ENCODE measurements at places on chromosomes 5 and 9.

DNA sequence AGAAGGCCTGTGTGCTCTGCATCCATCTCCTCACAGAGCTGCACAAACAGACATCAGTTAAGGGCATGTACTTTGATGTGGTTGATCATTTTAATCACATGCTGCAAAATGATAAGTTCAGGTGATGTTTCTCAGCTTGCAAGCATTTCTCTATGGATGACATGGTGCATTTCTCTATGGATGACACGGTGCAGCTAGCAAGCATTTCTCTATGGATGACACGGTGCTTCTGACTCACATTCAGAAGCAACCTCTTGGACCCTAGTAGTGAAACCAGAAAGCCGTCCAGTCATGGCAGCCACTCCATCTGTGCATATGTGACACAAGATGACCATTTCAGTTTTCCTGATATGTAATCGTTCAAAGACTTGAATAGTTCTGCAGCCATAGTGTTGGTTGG is 24.1 kb upstream of the RNF20 start:
- no peak for DNase-seq

DNA sequence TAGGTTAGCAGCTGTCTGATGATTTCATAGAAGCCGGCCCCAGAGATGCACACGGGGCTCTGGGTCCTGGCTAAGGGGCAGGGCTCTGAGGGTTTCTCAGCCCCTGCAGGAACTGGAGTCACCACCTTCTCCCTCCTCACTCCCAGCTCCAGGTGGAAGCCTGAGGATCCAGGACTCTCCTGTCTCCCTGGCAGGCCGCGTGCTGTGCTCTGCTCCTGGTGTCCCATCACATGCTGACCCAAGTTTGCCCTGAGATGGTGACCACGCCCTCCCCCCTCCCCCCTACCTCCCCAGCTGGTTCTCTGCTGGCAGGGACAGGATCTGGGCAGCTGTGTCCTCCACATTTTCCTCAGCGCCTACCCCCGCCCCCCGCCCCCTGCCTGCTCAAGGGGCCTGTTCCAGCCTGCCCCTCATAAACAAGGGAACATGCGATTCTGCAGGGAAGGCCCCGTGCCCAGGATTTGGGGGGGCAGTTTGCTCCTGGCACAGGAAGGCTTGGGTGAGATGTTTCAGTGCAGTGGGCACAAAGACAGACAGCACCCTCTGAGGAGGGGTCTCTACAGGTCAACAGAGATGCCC is 87.4 kb downstream of the PSD2 start:
- DNase-seq = no peak

- no peak for DNase-seq
These were observed 23.6 kb upstream of the SARDH start for GRCh38 chr9:133761641-133762248.

DNA sequence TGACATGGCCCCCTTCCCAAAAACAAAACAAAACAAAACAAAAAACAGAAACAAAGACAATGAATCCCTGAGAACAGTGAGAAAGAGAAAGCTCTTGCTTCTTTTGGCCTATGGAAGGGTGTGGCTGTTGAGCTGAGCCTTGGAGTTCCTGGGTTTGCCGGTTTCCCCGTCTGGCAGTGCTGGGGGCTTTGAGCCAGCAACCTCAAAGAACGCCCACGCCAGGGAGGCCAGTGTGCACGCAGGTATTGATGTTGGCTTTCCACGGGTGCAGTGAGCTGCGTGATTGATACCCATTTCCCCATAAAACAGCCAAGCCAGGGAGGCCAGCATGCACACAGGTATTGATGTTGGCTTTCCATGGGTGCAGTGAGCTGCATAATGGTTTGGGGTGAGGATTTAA is 8.3 kb upstream of the LCN1 start:
- DNase-seq = no peak

DNA sequence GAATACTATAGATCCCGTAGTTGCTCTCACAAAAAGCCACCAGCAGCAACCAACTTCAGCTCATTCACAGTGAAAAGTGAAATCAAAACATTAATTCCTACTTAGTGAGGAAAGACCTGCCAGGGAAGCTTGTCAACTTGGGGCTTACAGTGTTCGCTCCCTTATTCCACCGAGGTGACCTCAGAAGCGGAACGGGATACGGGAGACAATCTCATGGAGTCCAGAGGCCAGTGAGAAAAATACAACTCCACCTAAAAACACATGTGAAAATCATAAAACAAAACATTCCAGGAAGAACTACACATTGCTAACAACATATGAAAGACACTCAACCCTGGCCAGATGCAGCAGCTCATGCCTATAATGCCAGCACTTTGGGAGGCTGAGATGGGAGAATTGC is 11.6 kb downstream of the EPB41L4B start:
- DNase-seq = no peak

- DNase-seq = peak; percentile 3
These were observed 93.0 kb downstream of the YTHDC2 start for GRCh38 chr5:113606298-113607134.

GRCh38 chr5:80757290-80757689 is 102.5 kb upstream of the DHFR start:
- DNase-seq = no peak

DNA sequence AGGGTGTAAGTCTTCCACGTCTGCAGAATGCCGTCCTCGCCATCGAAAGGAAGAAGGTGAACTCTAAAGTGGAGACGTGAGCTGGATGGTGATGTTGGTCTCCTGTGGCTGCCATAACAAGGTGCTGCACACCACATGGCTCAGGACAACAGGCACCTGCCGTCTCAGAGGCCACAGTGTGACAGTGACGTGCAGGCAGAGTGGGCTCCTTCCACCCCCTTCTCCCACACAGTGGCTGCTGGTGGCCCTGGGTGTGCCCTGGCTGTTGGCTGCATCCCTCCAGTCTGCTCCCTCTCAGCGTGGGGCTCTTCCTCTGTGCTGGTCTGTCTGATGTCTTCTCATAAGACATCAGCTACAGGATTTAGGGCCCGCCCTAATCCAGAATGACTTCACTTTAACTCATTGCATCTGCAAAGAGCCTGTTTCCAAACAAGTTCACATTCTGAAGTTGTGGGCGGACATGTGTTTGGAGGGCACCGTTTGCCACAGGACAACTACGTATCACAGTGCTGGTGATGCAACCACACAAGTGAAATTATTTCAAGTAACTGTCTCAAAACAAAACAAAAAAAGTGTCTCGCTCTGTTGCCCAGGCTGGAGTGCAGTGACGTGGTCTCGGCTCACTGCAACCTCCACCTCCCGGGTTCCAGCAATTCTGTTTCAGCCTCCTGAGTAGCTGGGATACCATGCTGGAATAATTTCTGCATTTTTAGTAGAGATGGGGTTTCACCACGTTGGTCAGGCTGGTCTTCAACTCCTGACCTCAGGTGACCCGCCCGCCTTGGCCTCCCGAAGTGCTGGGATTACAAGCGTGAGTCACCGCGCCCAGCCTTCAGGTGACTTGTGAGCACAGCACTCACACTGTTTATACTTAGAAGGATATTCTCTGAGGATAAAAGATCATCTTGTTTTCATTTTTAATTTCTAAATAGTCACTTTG is 31.2 kb upstream of the CLPTM1L start:
- DNase-seq = no peak

- no peak for DNase-seq
These were observed 1.3 kb downstream of the TNC start for GRCh38 chr9:115116421-115117284.

GRCh38 chr9:135796784-135797485 is 95.0 kb downstream of the KCNT1 start:
- no peak for DNase-seq

All from NCI-H187 (cell line).